ENCODE measurements at places on chromosomes 5 and 9.

GRCh38 chr5:86929123-86929766 is 311.5 kb downstream of the COX7C start:
- H3K4me1 ChIP-seq, result no peaks in the 10 kb centered on the region
- H3K27me3 ChIP-seq, result no peaks in the 10 kb centered on the region
- no peak for DNase-seq
- no peak overlapping the region for H3K27ac ChIP-seq
- no peak overlapping the region for H3K4me3 ChIP-seq

- H3K4me3 ChIP-seq, result no peak overlapping the region
- H3K27me3 ChIP-seq, result no peaks in the 10 kb centered on the region
- no peak overlapping the region for H3K27ac ChIP-seq
- DNase-seq, result no peak
Measured at GRCh38 chr5:96050273-96050880, 88.7 kb upstream of the ELL2 start.

- H3K4me3 ChIP-seq, result no peak overlapping the region
- no peak overlapping the region for H3K27ac ChIP-seq
- no peaks in the 10 kb centered on the region for H3K4me1 ChIP-seq
- H3K36me3 ChIP-seq, result no peaks in the 10 kb centered on the region
- H3K27me3 ChIP-seq, result no peaks in the 10 kb centered on the region
Measured at GRCh38 chr5:66805514-66806430, 209.6 kb downstream of the MAST4 start.

GRCh38 chr5:148708854-148709253 is 54.5 kb upstream of the HTR4 start:
- no peak for DNase-seq
- no peaks in the 10 kb centered on the region for H3K4me1 ChIP-seq
- no peaks in the 10 kb centered on the region for H3K27me3 ChIP-seq
- H3K27ac ChIP-seq, result no peak overlapping the region
- no peak overlapping the region for H3K4me3 ChIP-seq

DNA sequence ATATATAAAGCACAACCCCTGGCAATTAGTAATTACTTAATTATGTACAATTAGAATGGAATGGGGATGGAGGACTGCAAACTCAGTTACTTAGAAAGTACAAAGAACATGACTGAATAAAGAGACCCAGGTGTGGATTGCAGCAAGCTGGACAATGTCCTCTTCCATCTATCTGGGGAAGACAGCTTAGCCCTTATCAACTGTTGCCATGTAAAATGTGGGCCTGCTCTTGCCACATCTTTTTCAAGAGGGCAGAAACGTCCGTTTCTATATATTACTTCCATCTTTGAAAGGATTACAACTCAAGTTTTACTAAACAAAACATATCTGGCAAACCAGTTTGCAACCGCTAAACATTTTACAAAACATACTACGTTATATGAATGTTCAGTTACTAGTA is 26.2 kb downstream of the GOLPH3 start:
- no peak for DNase-seq
- no peaks in the 10 kb centered on the region for H3K27me3 ChIP-seq
- no peak overlapping the region for H3K4me3 ChIP-seq
- peaks cover 5% of the 10 kb centered on the region for H3K36me3 ChIP-seq

- no peak overlapping the region for H3K27ac ChIP-seq
- no peaks in the 10 kb centered on the region for H3K36me3 ChIP-seq
- H3K27me3 ChIP-seq, result no peaks in the 10 kb centered on the region
- H3K4me1 ChIP-seq, result no peaks in the 10 kb centered on the region
- H3K4me3 ChIP-seq, result no peak overlapping the region
Measured at GRCh38 chr5:6182271-6182815, 196.0 kb downstream of the MED10 start.

GRCh38 chr9:77891128-77891800 is 140.3 kb downstream of the GNAQ start:
- H3K4me1 ChIP-seq, result no peaks in the 10 kb centered on the region
- H3K27me3 ChIP-seq, result no peaks in the 10 kb centered on the region
- no peaks in the 10 kb centered on the region for H3K36me3 ChIP-seq
- no peak overlapping the region for H3K27ac ChIP-seq

GRCh38 chr5:147387109-147387508 is 122.8 kb downstream of the DPYSL3 start:
- DNase-seq, result no peak
- H3K4me1 ChIP-seq, result no peaks in the 10 kb centered on the region
- H3K27me3 ChIP-seq, result no peaks in the 10 kb centered on the region
- H3K36me3 ChIP-seq, result no peaks in the 10 kb centered on the region
- H3K27ac ChIP-seq, result no peak overlapping the region

- no peak overlapping the region for H3K27ac ChIP-seq
- H3K4me1 ChIP-seq, result no peaks in the 10 kb centered on the region
- no peaks in the 10 kb centered on the region for H3K36me3 ChIP-seq
Measured at GRCh38 chr5:139688751-139689372, 40.7 kb downstream of the CXXC5 start.

DNA sequence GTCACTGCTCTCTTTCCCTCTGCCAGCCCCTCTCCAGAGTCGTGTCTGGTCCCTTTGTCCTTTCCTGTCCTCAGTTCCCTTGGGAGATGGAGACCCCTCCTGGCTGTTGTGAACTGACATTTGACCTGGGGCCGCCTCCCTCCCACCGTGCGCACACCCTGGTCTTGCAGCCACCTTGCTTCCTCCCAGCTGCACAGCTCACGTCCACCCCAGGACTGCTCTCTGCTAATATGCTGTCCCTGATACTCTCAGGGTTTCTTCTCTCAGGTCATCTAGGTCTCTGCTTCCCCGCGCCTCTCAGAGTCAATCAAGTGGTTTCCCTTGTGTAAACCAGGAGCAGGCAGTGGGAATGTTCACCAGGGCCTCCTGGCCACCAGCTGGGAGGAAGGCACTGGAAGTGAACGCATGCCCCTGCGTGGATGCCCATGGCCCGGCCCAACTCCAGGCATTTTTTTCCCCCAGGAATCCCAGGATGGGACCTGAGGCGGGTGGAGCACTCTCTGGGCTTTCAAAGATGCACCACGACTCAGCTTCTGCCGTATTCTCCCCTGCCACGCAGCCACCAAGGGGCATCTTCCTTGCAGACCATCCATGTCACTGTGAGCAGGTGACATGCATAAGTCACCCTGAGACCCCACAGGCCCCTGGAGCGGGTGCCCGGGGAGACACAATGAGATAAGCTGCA is 142.4 kb downstream of the OLFM1 start:
- no peak overlapping the region for H3K4me3 ChIP-seq
- no peak for DNase-seq
- no peaks in the 10 kb centered on the region for H3K36me3 ChIP-seq

- no peaks in the 10 kb centered on the region for H3K4me1 ChIP-seq
- no peak for DNase-seq
- H3K27me3 ChIP-seq, result no peaks in the 10 kb centered on the region
- H3K4me3 ChIP-seq, result no peak overlapping the region
- H3K27ac ChIP-seq, result no peak overlapping the region
Measured at GRCh38 chr5:5979377-5979760, 399.0 kb downstream of the MED10 start.

DNA sequence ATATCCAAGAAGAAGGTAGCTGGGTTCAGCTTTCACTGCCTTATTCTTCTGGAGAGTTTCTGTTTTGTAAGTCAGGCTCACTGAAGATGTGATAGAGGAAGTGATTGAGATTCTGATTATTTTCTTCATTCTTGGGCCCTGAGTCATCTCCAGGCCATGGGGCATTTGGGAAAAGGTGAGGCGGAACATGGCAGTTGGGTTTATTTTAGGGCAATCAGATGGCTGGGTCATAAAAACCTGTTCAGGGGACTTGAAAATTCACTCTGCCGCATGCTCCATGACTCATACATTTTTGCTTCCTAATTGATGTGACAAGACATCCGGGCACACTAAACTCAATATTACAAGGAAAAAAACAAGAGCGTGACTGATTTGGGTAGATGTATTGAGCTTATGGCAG is 265.7 kb upstream of the KLF4 start:
- no peaks in the 10 kb centered on the region for H3K4me1 ChIP-seq
- no peak overlapping the region for H3K4me3 ChIP-seq
- no peaks in the 10 kb centered on the region for H3K27me3 ChIP-seq
- no peaks in the 10 kb centered on the region for H3K36me3 ChIP-seq
- no peak for DNase-seq
- H3K27ac ChIP-seq, result no peak overlapping the region

- DNase-seq, result no peak
- no peak overlapping the region for H3K4me3 ChIP-seq
- H3K27me3 ChIP-seq, result no peaks in the 10 kb centered on the region
- no peaks in the 10 kb centered on the region for H3K4me1 ChIP-seq
- H3K27ac ChIP-seq, result no peak overlapping the region
- no peaks in the 10 kb centered on the region for H3K36me3 ChIP-seq
Measured at GRCh38 chr5:9381464-9381863, 164.4 kb downstream of the SEMA5A start.

- DNase-seq, result no peak
- H3K36me3 ChIP-seq, result no peaks in the 10 kb centered on the region
- no peaks in the 10 kb centered on the region for H3K27me3 ChIP-seq
- no peaks in the 10 kb centered on the region for H3K4me1 ChIP-seq
- no peak overlapping the region for H3K4me3 ChIP-seq
- H3K27ac ChIP-seq, result no peak overlapping the region
Measured at GRCh38 chr5:95406426-95407090, 15.4 kb downstream of the FAM81B start.

- H3K36me3 ChIP-seq, result no peaks in the 10 kb centered on the region
- H3K4me3 ChIP-seq, result no peak overlapping the region
- H3K4me1 ChIP-seq, result peaks cover 22% of the 10 kb centered on the region
- H3K27ac ChIP-seq, result no peak overlapping the region
Measured at GRCh38 chr9:19156805-19157204, 29.5 kb upstream of the PLIN2 start.

- no peak overlapping the region for H3K27ac ChIP-seq
- no peak overlapping the region for H3K4me3 ChIP-seq
- H3K4me1 ChIP-seq, result no peaks in the 10 kb centered on the region
Measured at GRCh38 chr5:84287951-84288350, 96.7 kb downstream of the EDIL3 start.

- H3K27ac ChIP-seq, result peak overlapping the region; percentile 77
- H3K27me3 ChIP-seq, result no peaks in the 10 kb centered on the region
- no peak for DNase-seq
- H3K4me1 ChIP-seq, result peaks cover 43% of the 10 kb centered on the region
- no peak overlapping the region for H3K4me3 ChIP-seq
- peaks cover 29% of the 10 kb centered on the region for H3K36me3 ChIP-seq
Measured at GRCh38 chr5:140549237-140550144, 2.0 kb downstream of the EIF4EBP3 start.

GRCh38 chr5:67747096-67747495 is 468.5 kb upstream of the PIK3R1 start:
- DNase-seq, result no peak
- H3K36me3 ChIP-seq, result no peaks in the 10 kb centered on the region
- H3K4me3 ChIP-seq, result no peak overlapping the region
- H3K27me3 ChIP-seq, result no peaks in the 10 kb centered on the region

All from CD4-positive, alpha-beta memory T cell (primary cell).